ENCODE measurements at places on chromosomes 3 and 15.
A peak's percentile ranks its signal among the peaks of the same experiment; 100 is the strongest.

GRCh38 chr15:84982301-84982920 is 755 bp downstream of the PDE8A start:
- DNase-seq: peak; percentile 82

GRCh38 chr3:31777887-31778286 is 203.2 kb downstream of the OSBPL10 start:
- no peak for DNase-seq

DNA sequence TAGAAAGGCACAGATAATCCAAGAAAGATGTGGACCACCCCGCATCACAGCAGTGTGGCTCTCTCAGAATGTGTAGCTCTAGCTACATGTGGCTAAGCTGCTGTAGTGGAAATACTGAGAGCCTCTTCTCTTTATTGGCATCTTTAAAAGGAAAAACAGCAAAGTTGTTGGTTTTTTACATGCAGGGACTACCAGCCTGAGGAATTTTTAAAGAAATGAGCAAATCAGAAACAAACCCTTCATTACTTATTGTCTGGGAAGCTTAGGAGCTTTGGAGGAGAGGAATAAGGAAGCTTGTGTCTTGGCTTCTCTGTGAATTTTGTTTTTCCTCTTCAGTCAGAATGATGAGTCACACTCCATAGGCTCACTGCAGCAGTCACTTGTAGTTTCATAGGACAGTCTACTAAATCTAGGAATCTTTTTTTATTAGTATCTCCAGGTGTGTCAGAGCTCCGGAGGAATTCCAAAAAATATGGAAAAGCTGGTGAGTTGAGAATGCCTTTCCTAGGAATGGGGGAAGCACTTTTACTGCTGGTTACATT is 27.5 kb downstream of the POLG start:
- no peak for DNase-seq

DNA sequence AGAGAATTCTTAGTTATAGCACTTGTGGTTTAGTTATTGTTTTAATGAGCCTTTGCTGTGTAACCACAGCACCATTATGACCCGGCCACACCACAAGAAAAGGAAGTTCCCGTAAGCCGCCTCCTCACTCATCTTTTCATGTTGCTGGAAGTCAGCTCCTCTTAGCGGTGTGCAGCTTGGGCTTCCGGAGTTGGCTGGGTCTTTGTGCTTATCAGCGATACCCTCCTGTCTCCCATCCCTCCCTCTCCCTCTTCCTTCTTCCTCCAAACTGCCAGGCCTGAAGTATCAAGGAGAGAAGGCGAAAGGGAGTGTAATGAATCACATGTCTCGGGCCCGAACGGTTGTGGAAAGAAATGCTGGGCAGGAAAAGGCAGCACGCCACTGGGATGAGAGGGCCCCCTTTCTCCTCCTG is 353.5 kb downstream of the MCTP2 start:
- no peak for DNase-seq

DNA sequence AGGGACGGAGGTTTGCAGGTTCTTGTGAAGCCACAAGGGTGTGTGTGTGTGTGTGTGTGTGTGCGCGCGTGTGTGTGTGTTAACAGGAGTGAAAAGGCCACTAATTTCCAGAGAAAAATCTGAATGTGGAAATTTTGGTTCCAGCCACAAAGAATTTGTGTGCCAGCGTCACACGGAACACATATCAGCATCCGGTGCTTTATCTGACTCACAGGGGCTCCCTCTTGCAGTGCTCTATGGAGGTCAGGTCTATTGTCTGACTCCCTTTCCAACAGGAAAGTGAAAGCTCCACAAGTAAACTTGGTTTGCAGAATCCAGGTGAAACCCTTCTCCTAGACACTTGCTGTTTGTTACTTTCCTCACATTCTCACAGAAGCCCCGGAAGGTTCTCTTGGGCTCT is 6.2 kb downstream of the CLDN11 start:
- no peak for DNase-seq

GRCh38 chr15:45112143-45112590 is 1.8 kb downstream of the DUOX2 start:
- DNase-seq: no peak
